Amygdala (tissue), 56 donors: ENCODE measurements at places on chromosomes 3 and 15.

- no peak for DNase-seq
These were observed 61.0 kb downstream of the PGPEP1L start for GRCh38 chr15:98946301-98947255.

DNA sequence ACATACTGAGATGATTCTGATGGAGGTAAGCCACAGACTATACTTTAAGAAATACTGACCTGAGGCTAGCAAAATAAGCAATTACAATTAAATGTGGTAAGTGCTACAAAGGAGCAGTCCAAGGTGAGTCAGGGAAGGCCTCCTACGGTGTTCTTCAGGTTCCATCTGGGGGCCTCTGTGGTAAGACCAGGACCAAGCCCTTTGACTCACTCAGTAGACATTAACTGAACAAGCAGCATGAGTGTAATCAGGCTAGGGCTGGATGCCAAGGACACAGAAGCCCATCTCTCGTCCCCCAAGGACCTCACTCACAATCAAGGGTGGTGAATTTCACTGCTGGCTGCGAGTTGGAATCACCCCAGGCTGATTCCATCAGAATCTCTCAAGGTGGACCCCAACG lies 37.3 kb downstream of the DZIP1L start:
- no peak for DNase-seq

GRCh38 chr3:53890726-53891475 lies 758 bp downstream of the SELENOK start:
- DNase-seq = no peak

GRCh38 chr15:25701721-25702465 lies 161.2 kb downstream of the ATP10A start:
- no peak for DNase-seq

GRCh38 chr3:66372681-66373350 lies 128.0 kb downstream of the LRIG1 start:
- no peak for DNase-seq

DNA sequence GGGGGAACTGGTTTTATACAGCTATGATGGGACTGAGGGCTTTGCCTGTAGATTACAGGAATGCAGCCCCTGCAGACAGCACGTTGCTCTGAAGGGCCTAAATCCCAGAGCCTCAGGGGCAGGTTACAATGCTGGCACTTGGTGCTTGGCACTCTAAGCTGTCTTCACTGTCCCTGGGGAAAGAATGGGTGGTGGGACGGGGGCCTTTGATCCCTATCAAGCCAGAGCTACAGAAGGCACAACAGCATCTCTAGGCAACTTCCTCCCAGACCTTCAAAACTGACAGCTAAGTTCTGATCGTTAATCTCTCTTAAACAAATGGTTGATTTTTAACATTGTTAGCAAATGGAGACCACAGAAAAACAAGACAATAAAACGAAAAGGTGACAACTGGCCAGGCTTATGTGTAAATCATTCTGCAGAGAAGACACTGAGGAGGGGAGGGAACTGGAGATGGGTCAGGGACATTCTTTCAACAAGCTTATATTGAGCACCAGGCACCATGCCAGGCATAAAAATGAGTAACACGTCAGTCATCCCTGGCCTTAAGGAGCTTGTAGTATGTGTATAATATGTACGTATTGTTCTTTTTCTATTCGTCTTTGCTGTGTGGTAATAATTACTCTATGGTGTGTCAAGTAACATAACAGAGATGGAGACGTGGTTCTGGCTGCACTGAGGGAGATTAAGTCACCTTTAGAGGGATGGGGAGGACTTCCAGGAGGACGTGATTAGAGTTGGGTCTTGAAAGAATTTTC lies 49.1 kb downstream of the CA12 start:
- no peak for DNase-seq

DNA sequence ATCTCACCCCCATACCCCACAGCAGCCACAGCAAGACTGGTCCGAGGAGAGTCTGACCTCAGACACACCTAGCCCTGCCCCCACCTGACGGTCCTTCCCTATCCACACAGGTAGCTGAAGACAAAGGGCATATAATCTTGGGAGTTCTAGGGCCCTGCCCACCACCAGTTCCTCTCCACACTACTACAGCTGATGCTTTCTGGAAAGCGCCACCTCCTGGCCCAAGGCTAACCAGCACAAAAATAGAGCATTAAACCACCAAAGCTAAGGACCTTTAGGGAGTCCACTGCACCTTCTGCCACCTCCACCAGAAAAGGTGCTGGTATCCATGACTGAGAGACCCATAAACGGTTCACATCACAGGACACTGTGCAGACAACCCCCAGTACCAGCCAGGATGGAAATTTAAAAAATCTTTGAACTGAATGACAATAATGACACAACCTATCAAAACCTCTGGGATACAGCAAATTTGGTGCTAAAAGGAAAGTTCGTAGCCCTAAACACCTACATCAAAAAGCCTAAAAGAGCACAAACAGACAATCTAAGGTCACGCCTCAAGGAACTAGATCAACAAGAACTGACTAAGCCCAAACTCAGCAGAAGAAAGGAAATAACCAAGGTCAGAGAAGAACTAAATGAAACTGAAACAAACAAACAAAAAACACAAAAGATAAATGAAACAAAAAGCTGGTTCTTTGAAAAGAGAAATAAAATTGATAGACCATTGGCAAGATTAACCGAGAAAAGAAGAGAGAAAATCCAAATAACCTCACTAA lies 122.1 kb upstream of the TPRG1 start:
- no peak for DNase-seq

GRCh38 chr3:165491487-165491886 lies 295.3 kb upstream of the SLITRK3 start:
- no peak for DNase-seq

- DNase-seq = no peak
These were observed 448.0 kb downstream of the FOXP1 start for GRCh38 chr3:71135373-71136088.

- no peak for DNase-seq
These were observed 86.9 kb downstream of the ATP10A start for GRCh38 chr15:25776071-25776746.

DNA sequence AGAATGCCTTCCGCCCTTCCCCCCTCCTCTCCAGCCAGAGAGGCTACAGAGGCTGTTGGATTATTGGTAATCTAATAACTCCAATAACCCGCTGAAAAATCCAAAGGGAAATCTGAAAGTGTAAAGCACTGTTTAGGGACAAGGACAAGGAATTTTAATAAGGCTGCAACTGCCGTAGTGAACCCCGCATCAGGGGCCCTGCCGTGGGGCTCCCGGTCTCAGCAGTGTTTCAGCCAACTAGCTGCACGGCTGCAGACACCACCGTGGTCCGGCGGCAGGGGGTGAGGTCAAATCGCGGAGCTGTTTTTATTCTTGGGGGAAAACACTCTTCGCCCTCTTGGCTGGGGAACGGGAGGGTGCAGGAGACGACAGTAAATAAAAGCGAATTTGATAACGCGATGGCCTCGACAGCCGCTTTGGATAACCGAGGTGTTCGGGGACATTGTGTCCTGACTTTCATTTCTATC lies 6.1 kb downstream of the BCL6 start:
- DNase-seq = no peak

- no peak for DNase-seq
These were observed 187.5 kb upstream of the HES1 start for GRCh38 chr3:193948459-193948858.

- no peak for DNase-seq
These were observed 8.9 kb upstream of the SEMA5B start for GRCh38 chr3:123036352-123037014.

DNA sequence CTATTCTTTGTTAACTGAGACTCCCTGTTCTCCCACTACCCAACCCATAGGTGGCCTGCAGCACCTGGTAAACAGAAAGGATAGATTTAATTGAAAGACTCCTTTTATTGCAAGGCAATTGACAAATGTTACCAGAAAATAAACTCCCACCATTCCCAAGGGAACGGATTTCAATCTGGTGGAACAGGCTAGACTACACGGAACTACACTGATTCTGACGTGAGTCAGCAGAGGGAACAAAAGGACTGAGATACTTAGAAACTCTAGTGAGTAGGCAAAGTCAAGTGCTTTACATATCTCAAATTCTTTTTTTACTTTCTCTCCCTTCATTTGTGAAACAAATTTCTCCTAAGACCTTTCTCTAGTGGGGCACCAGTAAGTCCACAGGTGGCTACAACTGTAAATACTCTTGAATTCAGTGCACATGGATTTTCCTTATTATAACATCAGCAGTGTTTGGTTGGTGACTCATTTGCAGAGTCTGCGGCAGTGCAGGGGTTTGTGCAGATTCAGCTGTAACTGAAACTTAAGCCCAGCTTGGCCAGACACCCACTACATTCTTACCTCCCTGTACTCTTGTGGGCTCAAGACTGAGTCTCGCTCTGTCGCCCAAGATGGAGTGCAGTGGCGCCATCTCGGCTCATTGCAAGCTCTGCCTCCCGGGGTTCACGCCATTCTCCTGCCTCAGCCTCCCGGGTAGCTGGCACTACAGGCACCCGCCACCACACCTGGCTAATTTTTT lies 34.3 kb upstream of the PLSCR2 start:
- no peak for DNase-seq

- no peak for DNase-seq
These were observed 190.9 kb downstream of the TJP1 start for GRCh38 chr15:29631076-29632070.

- no peak for DNase-seq
These were observed 39.8 kb upstream of the ZBTB38 start for GRCh38 chr3:141328286-141329166.
